ENCODE measurements at places on chromosomes 1 and 21.

DNA sequence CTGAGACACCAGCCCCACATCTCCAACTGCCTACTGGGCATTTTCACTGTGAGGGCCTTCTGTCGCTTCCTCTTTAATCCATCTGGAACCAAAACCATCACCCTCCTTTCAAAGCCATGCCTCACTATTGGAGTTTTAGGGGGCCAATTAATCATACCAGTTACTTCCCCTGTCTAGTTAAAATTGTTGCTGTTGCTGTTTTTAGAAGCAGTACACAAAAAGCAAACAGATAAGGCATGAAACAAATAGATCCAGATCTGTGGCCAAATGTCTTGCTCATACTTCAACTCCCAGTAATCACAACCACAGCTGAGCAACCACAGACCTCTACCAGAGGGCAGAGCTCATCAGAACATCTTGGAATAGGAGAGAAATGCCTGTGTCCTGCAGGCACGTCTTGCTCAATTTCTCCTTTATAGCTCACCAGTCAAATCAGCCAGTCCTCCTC, 133.8 kb upstream of the C1orf105 start:
- no peak for DNase-seq

- no peak for DNase-seq
These were observed 48.5 kb downstream of the OPRD1 start for GRCh38 chr1:28860332-28861073.

DNA sequence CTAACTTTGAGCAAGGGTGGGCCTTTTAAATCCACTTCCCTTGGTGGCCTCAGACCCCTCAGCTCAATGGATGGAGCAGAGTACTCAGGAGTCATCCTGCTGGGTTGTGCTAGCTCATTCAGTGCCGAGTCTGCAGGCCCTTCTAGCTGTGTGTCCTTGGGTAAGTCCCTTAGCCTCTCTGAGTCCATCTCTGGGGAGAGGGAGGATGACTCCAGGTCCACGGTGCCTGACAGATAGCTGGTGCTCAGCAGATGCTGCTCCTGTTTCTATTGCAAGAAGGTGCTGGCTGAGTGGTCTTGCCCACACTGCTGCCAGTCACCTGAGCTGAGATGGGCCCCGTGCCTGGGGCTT, 11.0 kb downstream of the LDLRAP1 start:
- DNase-seq, result no peak

DNA sequence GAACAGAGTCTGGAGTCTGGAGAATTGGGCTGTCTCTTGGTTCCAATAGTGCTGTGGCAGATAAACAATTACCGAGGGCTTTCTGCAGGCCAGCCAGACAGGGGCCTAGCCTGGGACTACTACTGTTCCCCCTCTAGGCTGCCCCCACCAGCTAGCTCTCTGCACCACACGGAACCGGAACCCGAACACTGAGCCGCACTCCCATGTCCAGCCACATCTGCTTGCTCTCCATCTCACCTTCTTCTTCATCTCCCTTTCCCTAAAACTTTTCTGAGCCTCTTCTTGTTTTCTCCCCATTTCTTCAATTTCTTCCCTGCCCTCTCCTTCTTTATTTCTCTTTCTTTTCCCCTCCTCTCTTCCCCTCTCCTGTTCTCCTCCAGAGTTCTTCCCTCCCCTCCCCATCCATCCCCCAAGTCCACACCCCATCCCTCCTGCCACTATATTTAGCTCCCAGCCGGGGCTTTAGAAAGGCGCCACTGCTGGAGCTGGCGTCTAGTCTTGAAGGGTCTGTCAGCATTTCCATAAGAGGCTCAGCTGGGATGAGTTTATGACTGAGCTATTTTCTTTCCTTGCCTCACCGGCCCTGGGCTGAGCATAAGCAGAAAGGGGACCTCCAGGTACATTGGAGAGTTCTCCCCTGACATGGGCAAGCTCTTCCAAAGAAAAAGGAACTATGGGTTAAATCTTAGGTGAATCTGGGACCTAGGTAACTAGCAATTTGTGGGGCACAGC, 25.7 kb upstream of the ATP2B4 start:
- no peak for DNase-seq

GRCh38 chr1:180179162-180179957, 24.7 kb downstream of the QSOX1 start:
- DNase-seq, result no peak

DNA sequence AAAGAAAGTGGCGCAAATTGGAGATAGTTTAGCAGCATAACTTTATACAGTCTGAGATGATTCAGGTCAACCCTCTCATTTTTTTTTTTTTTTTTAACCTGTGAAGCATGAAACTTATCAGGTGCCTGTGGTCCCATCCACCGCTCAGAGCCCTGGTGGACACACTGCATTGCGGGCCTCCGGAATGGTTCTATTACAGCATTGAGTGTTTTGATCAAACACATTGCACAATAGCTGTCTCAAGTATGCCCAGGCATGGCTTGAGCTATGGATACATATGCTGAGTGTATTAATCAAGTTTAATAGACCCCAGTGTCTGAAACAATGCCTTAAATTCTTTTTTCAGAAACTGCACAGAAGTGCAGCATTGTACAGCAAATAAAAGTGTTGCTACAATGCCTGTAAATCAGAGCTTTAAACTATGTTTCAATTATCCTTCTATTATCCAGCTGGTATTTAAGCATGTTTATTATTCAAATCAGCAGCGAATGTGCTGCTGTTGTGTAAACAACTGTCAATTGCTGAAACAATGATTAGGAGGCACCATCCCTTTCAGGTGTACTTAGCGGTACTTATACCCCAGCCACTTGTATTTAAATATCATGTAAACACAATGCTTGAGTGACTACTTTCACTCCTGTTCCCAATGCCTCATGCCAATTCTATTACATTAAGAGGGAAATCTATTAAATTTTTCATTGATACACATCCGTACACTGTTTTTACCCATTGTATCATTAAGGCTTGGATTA, 456.6 kb downstream of the RPS6KC1 start:
- no peak for DNase-seq

DNA sequence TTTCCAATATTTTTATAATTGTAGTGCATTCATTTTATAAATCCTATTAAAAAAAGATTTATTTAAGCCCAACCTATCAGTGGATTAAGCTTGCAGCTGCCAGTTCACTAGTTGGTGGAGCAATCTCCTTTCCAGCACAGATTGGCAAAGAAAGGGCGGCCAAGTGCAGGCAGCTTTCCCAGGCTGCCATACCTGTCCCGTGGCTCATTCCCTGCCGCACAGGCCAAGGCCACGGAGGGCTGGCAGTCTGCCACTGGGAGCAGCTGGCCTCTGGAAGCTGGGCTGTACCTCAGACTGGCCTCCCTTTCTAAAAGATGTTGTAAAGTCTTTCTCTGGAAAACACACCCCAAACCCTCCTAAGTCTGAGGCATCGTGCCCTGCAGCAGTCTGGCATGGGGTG, 74.2 kb downstream of the SIM2 start:
- DNase-seq, result no peak

- DNase-seq, result no peak
These were observed 143.3 kb downstream of the RRAGC start for GRCh38 chr1:38716229-38716628.

DNA sequence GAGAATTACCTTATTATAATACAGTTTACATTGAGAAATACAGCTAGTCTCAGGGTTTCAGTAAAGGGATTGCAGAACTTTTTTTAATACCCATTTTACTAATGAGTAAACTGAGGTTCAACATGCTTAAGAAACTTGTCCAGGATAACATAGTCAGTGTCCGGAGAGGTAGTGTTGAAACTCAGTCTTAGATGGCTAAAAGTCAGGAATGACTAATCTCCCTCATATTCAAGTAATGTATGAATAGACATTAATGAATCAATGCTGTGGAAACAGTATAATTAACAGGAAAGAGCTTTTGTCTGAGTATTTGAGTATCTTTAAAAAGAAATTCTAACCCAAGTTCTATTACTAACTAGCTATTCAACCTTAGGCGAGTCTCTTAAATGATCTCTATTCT, 397.6 kb downstream of the PLA2G4A start:
- DNase-seq, result no peak

GRCh38 chr1:86114816-86115400, 41.7 kb downstream of the COL24A1 start:
- no peak for DNase-seq

DNA sequence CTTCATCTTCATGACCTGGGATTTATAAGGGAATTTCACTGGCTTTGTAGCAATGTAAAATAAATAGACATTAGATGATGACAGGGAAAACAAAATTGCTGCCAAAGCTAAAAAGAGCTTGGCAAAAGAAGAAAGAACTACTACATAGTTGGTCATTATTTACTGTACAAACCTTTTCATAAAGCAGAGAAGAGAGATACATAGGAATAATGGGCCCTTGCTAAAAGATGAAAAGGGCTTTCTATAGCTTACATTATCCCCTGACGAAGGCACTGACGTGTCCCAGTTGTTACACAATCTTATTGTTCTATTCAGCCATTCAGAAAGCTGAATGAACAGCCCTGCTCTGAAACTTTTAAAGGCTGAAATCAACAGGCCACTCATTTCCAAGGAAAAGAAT, 57.1 kb downstream of the ZC3H11B start:
- no peak for DNase-seq

DNA sequence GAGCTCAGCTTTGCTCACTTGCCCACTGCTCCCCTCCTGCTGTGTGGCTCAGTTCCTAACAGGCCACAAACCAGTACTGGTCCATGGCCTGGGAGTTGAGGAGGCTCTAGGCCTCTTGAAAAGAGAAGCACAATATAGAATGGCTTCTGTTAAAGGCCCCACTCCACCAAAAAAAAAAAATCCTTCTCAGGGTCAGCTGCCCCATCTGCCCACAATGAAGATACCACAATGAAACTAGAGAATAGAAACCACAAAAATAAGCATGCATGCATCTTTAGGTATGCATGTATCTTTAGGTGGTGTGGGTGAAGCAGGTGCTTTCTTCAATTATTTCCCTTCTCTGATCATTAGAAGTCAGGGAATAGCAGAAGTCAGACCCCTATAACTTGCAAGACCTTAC, 620.4 kb upstream of the BEND5 start:
- no peak for DNase-seq

GRCh38 chr1:79929356-79929755, 922.8 kb upstream of the ADGRL4 start:
- DNase-seq, result no peak

DNA sequence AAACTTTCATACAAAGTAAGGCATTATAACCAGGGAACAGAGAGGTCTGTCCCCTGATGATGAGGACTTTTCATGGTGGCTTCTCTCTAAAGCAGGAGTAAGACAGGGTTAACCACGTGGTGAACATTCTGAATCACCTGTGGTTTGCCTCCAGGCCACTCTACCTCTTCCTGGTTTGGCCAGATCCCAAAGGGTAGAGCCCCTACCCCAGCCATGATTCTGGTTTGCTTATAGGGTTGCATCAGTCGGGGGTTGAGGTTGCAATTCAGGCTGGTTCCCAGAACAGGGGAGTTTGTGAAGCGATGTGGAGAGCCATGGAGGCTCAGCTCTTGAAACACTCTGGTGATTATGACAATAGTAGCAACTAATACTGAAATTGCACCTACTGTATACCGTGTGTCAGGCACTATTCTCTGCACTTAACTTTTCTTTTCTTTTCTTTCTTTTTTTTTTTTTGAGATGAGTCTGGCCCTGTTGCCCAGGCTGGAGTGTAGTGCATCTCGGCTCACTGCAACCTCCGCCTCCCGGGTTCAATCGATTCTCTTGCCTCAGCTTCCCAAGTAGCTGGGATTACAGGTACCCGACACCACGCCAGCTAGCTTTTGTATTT, 8.3 kb downstream of the CNR2 start:
- no peak for DNase-seq

GRCh38 chr1:113109908-113110554, 37.0 kb downstream of the LRIG2 start:
- no peak for DNase-seq

DNA sequence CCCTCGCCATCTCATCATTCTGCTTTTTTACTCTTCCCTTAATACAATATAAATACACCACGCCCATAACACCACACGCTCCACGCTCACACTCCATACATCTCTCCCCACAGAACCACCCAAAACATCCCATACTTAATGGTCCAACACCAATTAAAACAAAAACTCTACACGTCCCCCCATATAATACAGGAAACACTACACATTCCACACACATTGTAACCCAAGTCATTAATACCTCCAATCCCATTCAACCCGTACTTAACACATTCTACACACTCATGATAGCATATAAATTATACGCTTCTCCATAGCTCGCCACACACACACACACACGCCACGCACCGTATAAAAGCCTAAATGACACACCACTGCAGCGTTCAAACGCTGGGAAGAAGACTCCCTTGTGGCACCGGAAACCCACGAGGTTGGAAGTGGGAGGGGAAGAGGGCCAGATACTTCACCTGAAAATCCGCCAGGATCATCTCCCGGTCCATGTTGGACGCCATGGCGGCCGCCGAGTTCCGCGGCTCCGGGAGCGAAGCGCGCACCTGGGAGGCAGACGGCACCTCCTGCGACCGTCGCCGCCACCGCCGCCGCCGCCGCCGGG, 659 bp downstream of the FAF1 start:
- no peak for DNase-seq

GRCh38 chr1:151968058-151968457, 25.6 kb downstream of the S100A10 start:
- DNase-seq, result no peak

DNA sequence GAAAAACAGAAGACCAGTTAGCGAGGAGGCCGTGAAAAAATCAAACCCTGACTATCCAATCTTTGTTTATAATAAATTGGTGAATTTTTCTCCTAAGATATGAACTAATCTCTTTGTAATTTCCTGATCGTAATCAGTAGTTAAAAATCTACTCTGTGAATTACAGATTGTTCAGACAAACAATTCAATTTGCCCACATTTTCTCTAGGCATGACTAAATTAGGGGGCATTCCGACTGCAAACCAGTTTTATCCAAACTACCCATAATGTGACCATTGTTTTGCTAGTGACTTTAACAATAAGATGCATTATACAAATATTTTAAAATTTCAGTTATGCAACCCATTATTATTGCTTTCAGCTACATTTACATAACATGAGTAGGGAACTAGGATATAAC, 546.9 kb upstream of the ADAMTS5 start:
- DNase-seq, result no peak
